ENCODE measurements at places on chromosomes 7 and 10.
A peak's percentile ranks its signal among the peaks of the same experiment; 100 is the strongest.

- no peak for DNase-seq
Measured at GRCh38 chr10:30185916-30186315, 126.5 kb upstream of the JCAD start.

GRCh38 chr7:117250801-117251200, 72.1 kb downstream of the WNT2 start:
- no peak for DNase-seq

DNA sequence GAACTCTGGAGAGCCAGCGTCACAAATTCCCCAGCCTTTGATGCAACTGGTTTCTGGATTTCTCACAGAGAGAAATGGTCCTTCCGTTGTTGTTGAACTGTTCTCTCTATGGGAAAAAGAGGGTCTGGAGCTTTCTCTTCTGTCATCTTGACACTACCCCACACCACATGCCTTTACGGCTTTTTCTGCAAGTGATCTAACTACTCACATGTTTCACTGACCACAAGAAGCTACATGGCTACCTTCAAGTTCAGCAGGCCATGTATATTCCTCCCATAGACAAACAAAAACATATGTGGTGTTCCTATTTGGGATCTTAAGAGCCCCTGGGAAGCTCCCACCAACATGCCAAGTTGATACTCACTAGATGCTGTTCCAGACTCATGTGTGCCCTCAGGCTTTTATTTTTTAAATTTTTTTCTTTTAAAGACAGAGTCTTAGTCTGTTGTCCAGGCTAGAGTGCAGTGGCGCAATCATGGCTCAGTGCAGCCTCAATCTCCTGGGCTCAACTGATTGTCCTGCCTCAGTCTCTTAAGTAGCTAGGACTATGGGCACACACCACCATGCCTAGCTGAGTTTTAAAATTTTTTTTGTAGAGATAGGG, 72.0 kb downstream of the RNF216 start:
- no peak for DNase-seq

- no peak for DNase-seq
Measured at GRCh38 chr10:128058750-128059134, 67.5 kb downstream of the MKI67 start.

DNA sequence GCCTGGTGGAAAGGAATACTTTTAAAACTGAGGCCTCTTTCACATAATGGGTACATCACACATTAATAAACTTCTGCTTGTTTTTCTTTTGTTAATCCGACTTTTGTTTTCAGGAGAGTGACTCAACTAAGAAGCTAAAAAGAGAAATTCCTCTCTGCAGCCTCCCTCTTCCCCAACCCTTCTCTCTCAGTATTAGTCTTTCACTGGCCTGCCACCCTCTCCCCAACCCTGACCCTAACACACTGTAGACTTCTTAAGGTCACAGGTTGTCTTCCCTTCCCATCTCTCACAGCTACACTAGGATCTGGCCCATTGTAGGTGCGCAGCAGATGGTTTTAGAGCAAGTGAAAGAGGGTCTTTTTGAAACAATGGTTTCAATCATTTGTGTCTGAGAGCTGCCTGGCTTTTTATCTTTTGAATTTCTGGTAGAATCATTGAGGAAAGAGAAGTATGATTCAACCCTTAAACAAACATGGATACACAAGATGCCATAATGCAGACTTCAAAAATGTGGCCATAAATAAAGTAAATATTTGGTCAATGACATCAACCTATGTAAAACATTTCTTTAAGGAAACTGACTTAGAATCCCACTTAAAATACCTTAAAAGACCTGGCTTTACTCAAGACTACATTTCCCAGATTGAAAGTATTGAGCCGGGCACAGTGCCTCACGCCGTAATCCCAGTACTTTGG, 17.9 kb upstream of the FFAR4 start:
- DNase-seq = no peak

- peak; percentile 52 for DNase-seq
Measured at GRCh38 chr7:36787933-36788378, 63.7 kb upstream of the AOAH start.

Data from CD4-positive, alpha-beta T cell treated with Interleukin-15 for 4 hours (primary cell).